ENCODE measurements at places on chromosomes 3 and 15.

DNA sequence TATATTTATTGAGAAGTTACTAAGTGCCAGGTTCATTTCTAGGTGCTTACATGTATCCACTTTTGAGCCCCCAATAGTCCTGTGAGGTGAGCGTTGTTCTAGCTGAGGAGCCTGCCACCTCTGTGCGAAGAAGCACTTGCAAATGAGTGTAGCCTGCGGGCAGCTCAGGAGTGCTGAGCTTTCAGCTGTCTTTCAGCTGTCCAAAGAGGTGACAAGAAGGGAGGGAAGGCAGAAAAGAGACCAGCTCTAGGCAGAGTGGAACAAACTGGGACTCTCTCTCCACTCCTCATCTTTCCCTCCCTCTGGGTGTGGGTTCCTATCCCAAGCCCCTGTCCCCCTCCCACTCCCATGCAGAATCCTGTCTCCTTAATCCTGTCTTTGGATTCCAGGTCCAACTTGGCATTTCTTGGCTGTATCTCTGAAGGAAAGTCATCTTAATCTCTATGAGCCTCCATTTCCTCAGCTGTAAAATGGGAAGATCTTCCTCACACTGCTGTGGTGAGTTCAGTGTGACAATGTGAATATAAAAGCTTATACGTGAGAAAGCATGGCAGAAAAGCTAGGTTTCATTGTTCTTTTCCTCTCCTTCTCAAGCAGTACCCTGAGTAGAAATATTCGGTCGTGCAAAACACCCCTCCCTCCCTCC lies 6.7 kb upstream of the SRP14 start:
- DNase-seq = no peak

- DNase-seq = no peak
These were observed 34.4 kb upstream of the SLC6A1 start for GRCh38 chr3:10957976-10958749.

DNA sequence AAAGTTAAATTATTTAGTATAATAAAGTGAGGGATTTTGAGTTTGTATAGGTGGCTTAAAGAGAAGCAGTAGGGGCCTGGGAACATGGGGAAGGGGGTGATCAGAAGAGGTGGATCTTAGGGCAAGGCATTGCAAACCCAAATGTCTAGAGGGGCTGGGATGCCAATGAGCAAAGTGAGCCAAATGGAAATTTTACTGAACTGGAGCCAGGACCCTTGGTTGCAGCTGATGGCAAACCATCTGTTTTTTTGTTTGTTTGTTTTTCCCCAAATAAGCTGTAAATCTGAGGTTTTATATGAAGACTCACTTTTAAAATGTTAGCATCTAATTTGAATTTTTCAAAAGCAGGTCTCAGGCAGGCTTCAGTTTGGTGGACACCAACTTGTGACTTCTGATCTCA lies 14.8 kb upstream of the PARP14 start:
- DNase-seq = no peak

GRCh38 chr3:95037927-95038326 lies 975.1 kb downstream of the NSUN3 start:
- DNase-seq = no peak

GRCh38 chr3:15041950-15042349 lies 23.2 kb downstream of the MRPS25 start:
- DNase-seq = no peak

DNA sequence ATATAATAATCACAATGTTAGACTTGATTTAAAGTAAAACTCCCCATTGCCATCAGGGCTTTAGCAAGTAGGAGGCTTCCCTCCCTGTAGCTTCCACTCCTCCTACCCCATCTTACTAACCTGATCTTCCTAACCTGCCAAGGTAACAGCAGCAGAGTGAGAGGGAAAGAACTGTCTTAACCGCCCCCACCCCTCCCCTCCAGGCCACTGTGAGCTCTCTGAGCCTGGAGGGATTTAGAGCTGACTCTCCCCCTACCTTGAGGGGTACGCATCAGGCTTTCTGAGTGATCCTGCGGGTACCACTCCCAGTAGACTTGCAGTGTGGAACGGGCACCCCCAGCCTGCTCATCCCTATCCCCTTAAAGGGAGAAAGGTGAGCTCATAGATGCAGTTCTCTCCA lies 11.4 kb upstream of the PRSS50 start:
- DNase-seq = no peak

DNA sequence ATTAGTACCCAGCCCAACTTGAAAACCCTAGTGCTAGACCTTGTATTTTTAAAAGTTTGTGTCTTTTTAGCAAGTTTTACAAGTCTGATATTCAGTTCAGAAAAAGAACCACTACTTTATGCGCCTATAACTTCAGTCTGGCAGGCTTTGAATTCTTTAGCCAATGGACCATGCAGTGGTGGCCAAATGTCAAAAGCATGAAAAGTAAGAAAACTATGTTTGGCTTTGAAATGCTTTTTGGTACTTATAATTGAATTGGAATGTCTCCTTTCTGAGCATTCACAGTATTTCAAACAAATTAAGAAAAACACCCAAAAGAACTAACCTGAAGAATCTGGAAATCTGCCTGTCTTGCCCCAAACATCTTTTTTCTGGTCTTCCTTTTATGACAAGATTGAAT lies 12.8 kb downstream of the WDR48 start:
- no peak for DNase-seq

GRCh38 chr3:149765762-149766334 lies 13.6 kb upstream of the COMMD2 start:
- DNase-seq = no peak

- no peak for DNase-seq
These were observed 395 bp downstream of the ZFAND6 start for GRCh38 chr15:80059786-80060355.

DNA sequence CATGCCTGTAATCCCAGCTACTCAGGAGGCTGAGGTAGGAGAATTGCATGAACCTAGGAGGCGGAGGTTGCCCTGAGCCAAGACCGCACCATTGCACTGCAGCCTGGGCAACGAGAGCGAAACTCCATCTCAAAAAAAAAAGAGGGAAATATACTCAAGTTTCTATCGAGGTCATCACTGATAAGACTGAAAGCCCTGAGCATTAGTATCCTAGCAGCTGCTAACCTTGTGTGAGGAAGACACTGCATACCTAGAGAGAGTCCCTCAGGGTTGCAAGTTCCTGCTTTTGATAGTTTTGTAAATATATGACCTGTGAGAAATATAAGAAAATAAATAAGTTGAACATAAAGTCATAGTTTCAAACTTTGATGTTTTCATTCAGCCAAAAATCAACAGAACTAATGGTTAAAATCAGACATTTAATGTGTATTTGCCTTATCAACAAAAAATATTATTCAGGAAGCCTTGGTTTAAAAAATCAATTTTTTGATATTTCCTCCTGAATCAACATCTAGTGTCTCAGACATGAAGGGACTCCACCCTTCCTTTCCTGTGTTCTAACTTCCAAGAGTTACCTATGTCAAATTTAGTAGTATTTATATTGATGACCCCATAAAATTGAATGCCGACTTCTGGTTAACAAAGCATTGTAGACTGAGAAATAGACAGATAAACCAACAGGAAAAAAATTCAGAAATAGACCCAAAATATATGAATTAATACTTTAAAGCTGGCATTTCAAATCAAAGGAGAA lies 19.8 kb upstream of the USP3 start:
- DNase-seq = no peak

DNA sequence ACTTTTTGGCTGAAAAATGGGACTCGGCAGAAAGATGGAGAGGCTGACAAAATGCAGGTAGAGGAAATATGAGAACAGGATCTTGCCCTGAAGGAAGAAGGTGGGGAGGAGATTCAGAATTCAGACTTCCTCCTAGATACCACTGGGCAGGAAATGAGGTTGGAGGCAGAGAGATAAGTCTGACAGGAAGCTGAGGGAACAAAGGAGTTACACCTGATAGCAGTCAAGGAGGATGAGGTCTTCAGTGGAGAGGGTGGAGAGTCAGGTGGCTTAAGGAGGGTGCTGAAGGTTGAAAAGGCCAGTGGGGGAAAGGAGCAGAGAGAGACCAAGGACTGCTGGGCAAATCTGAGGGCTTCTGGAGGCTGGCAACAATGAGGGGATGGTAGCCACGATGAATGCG lies 56.8 kb downstream of the CCR4 start:
- DNase-seq = no peak

DNA sequence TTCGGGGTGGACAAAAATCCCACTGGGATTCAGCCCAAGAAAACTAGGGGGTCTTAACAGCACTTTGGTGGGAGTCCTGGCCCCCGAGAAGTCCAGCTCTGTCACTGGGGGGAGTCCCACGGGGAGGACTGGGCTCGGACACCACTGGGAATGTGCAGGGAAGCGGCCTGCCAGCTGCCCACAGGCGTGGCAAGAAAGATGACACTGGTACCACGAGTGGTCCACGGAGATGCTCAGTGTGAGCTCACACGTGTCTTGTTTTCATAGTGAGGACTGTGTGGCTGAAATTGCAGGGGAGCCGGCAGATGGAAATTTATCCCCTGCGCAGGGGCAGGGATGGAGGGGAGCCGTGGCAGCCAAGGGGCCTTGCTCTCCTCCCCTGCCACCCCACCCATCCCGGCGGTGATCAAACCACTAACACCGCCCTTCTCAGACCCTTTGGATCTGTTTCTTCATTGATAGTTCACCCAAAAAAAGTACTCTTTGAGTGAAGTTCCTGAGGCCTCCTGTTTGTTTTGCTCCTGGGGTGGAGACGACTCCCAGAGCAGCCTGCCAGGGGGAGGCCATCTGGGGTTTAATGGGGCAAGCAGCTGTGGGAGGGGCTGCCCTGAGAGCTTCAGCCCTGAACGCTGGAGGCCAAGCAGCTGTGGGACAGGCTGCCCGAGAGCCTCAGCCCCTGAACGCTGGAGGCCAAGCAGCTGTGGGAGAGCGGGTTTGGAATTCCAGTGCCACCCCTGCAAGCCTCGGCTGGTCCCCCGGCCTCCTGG lies 130.9 kb downstream of the LRRK1 start:
- no peak for DNase-seq

GRCh38 chr15:67148196-67148701 lies 82.8 kb downstream of the SMAD3 start:
- DNase-seq = no peak

DNA sequence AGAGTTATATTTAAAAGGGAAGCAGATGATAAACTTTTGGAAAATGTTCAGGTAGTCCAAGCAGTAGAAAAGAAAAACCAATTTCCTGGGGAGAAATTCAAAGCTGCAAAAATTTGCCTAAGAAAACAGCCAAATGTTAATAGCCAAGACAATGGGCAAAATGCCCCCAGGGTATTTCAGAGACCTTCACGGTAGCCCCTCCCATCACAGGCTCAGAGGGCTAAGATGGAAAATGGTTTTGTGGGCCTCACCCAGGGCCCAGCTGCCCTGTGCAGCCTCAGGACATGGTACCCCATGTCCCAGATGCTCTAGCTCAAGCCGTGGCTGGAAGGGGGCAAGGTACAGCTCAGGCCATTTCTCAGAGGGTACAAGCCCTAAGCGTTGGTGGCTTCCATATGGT lies 391.0 kb downstream of the ZIC4 start:
- no peak for DNase-seq

GRCh38 chr15:31274496-31275330 lies 51.9 kb upstream of the KLF13 start:
- no peak for DNase-seq

GRCh38 chr3:55546866-55547669 lies 60.0 kb upstream of the WNT5A start:
- DNase-seq = no peak

GRCh38 chr15:100234158-100235029 lies 107.4 kb downstream of the ADAMTS17 start:
- no peak for DNase-seq

GRCh38 chr3:52238193-52238760 lies 681 bp downstream of the TWF2 start:
- DNase-seq = no peak

- DNase-seq = no peak
These were observed 165.7 kb downstream of the P3H2 start for GRCh38 chr3:189954733-189955665.

- DNase-seq = no peak
These were observed 799 bp downstream of the RARB start for GRCh38 chr3:25428789-25429335.

DNA sequence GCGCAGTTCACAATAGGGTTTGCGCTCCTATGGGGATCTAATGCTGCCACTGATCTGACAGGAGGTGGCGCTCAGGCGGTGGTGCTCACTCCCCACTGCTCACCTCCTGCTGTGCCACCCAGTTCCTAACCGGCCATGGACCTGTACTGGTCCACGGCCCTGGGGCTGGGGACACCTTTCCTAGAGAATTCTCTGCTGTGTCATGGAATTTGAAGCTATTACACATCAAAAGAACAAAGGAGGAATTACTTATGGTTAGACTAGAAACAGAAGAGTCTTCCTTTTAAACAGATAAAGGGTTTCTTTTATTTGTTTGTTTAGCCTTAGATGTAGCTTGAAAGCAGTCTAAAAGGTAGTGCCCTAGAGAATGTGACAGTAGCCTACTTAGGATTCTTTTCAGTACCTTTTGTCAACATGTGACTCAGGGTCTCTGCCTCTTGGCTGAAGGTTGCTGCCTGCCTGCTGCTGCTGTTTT lies 50.3 kb downstream of the PAK2 start:
- no peak for DNase-seq

- no peak for DNase-seq
These were observed 39.8 kb downstream of the TSC22D2 start for GRCh38 chr3:150447631-150448465.

DNA sequence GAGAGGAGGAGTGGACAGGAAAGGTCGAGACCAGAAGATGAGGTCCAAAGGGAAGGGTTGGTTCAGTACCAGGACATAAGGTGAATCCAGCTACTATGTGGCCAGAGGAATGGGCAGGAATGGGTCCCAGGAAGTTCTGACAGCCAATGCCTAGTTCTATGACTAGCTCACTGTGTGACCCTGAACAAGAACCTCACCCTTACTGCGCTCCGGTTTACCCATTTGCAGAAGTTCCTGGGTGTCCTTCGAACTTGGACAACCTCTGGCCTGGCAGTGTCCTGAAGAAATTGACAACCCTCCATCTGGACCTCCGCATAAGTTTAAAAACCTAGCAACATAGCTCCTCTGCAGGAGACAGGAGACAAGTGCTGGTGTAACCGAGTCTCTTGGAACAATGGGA lies 12.2 kb upstream of the PSTPIP1 start:
- no peak for DNase-seq

- DNase-seq = no peak
These were observed 23.1 kb downstream of the SLC30A4 start for GRCh38 chr15:45499426-45499825.

All from stimulated activated CD4-positive, alpha-beta T cell treated with anti-CD3 and anti-CD28 coated beads, TNF-alpha, amount 100 ng/mL, for 4 hours (primary cell).